ENCODE measurements at places on chromosomes 5 and 9.

- DNase-seq = no peak
These were observed 232.8 kb downstream of the ASTN2 start for GRCh38 chr9:117182046-117182445.

GRCh38 chr5:103910786-103911185 lies 348.2 kb upstream of the NUDT12 start:
- no peak for DNase-seq

DNA sequence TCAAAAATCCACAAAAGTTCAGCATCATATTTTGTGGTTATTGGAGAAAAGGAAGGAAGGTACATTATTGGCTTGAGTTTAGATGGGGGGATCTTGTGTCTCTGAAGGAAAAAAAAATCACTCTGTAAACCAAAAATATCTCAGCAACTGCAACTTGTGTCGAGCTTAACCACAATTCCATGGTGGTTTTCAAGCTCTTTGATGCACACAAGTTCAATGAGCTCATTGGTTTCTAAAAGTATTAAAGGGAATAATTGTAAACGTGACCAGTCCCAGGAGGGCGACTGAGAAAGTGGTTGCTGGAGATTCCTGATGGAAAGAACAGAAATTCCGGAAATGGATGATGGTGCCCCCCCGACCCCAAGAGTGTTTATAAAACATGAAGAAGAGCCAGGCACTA lies 173.8 kb downstream of the PSAT1 start:
- DNase-seq = no peak

- no peak for DNase-seq
These were observed 243.7 kb downstream of the CWC27 start for GRCh38 chr5:65012301-65012892.

GRCh38 chr5:72651779-72652178 lies 144.6 kb upstream of the ZNF366 start:
- DNase-seq = no peak

DNA sequence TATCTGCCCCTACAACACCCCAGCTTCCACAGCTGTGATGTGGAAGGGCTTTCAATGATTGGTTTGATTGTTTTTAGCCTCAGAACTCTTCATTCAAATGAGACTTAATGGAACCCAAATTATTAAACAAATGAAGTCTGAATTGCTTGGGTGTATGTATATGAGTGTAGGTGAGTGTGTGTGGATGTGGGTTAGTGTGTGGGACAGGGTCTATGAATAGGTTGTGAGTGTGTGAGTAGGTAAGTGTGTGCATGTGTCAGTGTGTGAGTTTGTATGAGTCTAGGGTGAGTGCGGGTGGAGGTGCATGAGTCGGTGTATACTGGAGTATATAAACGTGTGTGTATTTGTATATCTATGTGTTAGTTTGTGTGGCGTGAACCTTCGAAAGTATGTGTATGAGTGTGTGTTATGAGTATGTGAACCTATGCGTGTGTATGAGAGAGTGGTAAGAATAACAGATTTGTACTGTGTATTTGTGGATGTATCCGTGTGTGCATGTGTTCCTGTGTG lies 26.9 kb downstream of the COL15A1 start:
- no peak for DNase-seq

- DNase-seq = no peak
These were observed 72.4 kb downstream of the NEK6 start for GRCh38 chr9:124330011-124330697.

DNA sequence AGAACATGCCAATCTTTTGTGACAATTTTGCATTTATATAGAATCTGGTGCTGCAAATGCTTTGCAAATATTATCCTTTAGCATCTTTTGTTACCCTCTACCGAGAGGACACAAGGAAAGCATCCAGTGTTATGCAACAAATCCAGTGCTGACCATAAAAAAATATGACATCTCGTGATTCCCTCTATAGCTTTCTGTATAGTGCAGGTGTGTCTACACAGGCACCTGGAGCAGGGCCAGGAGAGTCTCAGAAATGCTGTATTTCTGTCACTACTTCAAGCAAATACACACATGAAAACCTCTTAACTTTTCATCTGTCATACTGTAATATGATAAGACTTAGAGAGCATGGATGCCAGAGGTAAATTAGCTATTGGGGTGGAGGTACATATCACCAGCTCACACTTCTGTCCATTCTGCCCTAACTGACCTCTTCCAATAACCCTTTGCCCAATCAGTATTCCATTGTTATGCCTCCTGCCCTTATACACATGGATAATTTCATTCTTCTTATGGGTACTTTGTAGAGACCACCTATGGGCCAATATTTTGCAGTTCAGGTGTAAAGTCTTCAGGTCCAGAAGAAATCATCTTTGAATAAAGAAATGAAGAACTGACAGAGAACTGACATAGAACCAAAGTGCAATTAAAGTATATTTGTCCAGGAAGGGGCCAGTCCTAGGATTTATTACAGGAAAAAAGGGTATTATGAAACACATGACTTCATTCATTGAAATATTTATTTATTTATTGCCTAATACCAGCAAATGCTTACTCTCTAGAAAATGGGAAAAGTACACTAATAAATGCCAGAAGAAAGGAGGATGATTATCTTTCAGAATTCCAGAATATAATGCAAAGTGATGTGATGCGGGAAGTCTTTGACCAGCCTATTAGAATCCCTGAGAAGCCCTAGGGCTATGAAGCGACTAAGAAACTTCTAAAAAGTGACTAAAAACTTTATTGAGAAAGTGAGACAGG lies 106.5 kb downstream of the EPB41L4A start:
- no peak for DNase-seq

- DNase-seq = no peak
These were observed 102.6 kb upstream of the COL5A1 start for GRCh38 chr9:134538856-134539566.

GRCh38 chr9:134352247-134352933 lies 26.1 kb downstream of the RXRA start:
- DNase-seq = no peak

DNA sequence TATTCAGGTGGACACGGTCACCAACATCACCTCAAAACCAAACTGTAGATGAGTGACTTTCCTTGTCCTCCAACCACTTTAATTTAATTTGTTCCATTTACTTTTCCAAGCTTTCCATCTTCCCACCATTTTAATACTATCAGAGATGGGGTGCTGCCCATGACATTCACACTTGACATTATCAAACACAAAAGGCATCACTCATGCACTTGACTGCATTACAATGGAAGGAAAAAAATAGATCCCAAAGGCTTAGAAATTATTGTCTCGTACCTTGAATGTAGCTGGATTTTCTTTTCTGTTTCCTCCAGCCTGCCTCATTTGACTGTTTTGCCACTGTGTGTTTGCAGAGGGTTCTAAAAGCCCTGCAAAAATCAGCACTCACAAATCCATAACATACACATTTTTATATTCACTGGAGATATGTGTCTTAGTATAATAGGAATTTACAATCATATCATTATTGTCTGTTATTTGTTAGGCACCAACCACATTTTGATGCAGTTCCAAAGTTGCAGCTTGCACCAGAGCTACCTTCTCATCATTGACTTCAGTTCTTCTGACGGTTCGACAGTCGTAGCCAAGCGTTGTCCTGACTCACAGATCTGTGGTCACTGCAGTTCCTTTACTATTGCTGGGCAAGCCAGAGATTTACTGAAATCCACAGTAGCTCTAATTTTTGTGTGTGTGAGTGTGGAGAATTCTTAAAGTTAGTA lies 712.3 kb upstream of the WWC1 start:
- no peak for DNase-seq

- DNase-seq = no peak
These were observed 255.6 kb upstream of the SLC30A5 start for GRCh38 chr5:68838157-68838718.

DNA sequence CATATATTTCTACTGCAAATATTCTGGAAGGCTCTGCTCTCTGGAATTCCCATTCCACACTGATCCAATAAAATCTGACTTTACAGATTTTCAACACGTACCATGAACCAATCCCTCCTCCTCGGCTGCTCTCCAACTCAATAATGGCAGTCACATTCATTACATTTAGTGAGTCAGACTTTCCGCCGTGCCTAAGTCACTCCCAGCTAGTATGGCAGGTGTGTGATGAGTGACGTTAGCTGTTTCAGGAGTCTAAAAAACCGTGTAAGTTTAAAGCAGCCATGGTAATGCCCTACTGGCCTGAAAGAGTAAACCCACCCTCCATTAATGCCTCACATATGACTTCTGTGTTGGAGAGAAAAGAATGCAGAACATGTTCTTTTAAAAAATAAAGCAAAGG lies 3.3 kb downstream of the FBN2 start:
- DNase-seq = peak; percentile 53

GRCh38 chr5:136424835-136425584 lies 59.7 kb upstream of the TRPC7 start:
- DNase-seq = peak; percentile 91

- DNase-seq = no peak
These were observed 2.9 kb upstream of the OR2Y1 start for GRCh38 chr5:180742727-180743126.

DNA sequence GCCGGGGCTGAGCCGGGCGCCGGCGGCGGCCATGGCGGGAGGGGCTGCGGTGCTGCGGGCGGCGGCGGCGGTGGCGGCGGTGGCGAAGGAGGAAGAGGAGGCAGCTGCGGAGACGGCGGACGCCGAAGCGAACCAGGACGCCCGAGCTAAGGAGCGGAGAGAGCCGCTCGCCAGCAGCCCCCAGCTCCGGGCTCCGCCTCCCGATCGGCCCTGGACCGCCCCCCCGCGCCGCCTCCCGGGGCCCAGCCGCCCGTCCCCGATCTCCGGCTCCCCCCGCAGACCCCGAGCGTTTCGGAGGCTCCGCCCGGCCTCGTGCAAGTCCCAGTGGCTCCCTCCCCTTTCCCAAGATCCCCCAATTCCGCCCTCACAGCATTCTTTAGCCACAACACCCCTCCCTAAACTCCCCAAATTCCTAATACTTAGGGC lies at the start of gene ASTN2:
Gene ASTN2, minus strand, starts transcription at position 152 of the 426 bp plus-strand sequence. Its CDS starts 119 bp downstream, at position 33.
- peak; percentile 8 for DNase-seq

GRCh38 chr9:103226647-103227013 lies 231.5 kb downstream of the CYLC2 start:
- no peak for DNase-seq

- DNase-seq = no peak
These were observed 38.9 kb upstream of the TNFSF15 start for GRCh38 chr9:114844766-114845165.

DNA sequence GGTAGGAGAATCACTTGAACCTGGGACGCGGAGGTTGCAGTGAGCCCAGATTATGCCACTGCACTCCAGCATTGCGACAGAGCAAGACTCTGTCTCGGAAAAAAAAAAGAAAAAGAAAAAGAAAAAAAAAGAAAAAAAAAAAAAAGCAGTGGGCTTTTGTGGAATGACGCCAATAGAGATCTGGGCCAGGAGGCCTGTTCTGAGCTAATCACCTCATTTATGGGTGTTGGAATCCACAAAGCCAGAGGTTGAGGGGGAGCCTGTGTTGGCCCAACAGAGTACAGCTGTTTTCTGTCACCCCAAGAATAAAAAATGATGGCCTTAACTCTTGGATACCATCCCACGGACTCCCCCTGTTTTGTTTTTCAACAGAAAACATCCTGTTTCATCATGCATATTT lies 18.5 kb downstream of the OSTF1 start:
- no peak for DNase-seq

DNA sequence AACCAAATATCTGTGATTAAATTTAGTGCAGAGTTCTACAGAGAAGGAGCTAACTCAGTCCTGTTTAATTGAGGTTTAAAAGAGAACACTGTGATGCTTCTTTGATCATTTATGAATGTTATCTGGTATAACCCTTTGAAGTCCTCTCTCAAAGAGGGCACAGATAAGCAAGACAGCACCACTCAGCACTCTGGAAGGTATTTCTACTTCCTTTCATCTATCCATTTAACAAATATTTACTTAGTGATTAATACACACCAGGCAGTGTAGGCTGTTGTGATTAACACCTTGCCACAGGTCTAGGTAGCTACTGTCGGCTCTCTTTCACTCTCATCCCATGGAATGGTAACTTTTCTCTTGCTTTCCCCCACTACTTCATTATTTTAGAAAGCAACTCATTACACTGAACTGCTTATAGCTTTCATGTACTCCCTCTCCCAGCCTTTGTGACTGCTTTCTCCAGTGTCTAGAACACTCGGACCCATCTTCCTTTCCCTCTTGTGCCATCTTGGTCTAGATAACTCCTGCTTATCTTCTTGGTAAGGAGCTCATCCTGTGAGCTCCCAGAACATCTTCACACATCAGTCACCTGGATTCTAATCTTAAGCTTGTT lies 54.7 kb downstream of the GLDC start:
- DNase-seq = peak; percentile 4

DNA sequence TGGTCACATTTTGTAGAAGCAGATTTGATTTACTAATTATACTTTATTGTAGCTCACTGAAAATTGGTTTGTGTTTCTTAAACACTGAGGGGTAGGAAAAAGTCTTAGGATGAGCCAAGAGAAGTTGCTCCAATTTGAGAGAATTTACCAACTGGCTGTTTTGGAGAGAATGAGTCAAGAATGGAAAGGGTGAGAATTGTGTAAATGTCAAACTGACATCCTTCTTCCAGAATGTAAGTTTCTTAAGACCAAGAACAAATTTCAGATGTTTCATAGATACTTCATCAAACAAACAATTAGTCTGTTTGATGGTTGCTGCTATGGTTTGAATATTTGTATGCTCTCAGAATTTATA lies 106.2 kb upstream of the TXNDC8 start:
- DNase-seq = no peak

- DNase-seq = no peak
These were observed 87.4 kb upstream of the PAPPA start for GRCh38 chr9:116066221-116066620.

- no peak for DNase-seq
These were observed 44.6 kb downstream of the JAKMIP2 start for GRCh38 chr5:147737921-147738320.

GRCh38 chr5:110716247-110717245 lies 9.9 kb downstream of the TMEM232 start:
- DNase-seq = no peak

DNA sequence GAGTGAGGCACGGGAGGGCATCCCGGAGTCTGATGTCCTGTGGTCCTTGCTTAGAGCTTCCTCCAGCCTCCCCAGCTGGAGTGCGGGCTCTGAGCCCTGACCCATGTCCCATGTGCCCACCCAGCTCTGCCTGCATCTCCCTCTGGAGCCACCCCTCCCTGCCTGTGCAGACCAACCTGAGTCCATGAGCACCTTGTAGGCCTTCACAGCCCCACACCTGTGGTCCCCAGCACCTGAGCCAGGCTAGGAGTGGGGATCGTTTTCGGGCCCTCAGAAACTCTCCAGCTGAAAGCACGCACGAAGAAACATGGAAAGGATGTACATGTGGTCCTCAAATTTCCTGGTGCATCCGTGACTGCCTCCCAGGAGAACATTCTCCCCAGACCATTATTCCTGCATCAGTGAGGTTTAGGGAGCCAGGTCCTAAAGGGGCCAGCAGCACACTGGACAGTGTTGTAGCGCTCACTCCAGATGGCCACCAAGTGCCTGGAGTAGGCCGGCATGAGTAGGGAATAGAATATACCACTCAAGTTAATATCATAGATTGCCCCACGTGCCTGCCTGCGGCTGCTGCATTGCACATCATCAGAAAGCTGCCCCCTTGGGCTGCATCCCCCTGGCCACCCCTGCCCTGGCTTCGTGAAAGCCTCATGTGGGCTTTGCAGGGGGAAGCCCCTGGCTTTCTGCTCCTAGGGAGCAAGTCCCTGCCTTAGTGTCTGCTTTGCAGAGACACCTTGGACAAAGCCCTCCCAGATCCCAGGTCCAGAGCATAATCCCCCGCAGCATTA lies 80.6 kb downstream of the WNK2 start:
- DNase-seq = no peak
